Smooth muscle cell of the coronary artery (primary cell): ENCODE measurements at places on chromosomes 2 and 18. TPM values are rescaled to one million over a fixed set of nuclear protein-coding genes. Genes with fewer than 3 reads are reported as not detected.

The G6PC2 gene
- not detected in 2 replicates for total RNA-seq

The RNF152 gene
- 16.6 and 33.3 TPM in 2 replicates for total RNA-seq

The ABCB11 gene
- total RNA-seq = not detected in 2 replicates

The KCNE4 gene
- 0.38 and 15.8 TPM in 2 replicates for total RNA-seq
